ENCODE measurements at places on chromosomes 2 and 18.

DNA sequence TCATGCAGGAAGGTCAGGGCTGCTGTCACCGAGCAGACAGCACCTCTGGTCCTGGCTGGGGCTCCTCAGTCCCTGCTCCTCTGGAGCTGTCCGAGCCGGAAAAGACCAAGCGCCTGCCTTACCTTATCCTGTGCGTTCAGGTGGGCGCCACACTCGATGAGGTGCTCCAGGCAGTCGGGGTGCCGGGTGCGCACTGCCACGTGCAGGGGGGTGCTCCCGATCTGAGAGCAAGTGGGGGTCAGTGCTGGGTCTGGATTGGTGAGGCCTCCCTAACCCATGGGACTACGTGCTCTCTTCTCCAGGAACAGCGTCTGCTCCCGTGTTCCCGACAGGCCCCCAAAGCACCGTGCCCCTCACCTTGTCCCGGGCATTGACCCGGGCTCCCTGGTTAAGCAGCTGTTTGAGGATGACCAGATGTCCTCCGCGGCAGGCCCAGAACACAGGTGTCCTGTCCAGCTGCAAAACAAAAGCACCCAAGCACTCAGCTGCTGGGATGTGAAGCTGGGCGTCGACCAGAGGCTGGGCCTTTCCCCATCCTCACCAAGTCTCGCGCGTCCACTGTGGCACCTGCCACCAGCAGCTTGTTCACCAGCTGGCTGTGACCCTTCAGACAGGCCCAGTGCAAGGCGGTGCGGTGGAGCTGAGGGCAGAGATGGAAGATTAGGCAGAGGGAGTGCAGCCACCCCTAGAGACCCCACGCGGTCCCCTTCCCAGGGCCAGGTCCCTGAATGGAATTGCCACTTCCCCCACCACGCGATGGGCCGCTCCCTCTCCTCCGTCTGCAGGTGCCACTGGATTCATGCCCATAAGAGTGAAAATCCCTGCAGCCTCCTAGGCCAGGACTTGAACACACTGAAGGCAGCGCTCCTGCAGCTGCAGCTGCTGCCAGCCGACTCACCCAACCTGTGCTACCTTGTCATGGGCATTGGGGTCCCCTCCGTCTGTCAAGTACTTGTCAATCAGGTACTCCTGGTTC lies 3.7 kb downstream of the ANKRD23 start:
- DNase-seq: no peak

- no peak for DNase-seq
Measured at GRCh38 chr2:196234672-196235071, 63.3 kb upstream of the STK17B start.

DNA sequence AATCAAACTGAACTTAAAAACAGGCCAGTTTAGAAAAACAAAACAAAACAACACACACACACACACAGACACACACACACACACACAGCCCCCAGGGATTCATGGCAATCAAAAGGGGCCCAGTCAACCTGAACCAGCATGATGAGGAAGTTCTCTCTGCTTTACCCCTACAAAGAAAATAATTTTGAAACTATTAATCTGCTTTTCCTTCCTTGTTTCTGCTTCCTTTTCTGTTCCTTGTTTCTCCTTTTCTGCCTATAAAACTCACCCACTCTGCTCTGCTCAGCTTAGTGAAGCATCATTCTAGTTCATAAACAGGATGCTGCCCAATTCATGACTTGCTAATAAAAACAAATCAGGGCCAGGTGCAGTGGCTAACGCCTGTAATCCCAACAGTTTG lies 203.1 kb downstream of the RAB3GAP1 start:
- DNase-seq: no peak

GRCh38 chr2:68458981-68459380 lies 8.1 kb downstream of the FBXO48 start:
- DNase-seq: no peak

DNA sequence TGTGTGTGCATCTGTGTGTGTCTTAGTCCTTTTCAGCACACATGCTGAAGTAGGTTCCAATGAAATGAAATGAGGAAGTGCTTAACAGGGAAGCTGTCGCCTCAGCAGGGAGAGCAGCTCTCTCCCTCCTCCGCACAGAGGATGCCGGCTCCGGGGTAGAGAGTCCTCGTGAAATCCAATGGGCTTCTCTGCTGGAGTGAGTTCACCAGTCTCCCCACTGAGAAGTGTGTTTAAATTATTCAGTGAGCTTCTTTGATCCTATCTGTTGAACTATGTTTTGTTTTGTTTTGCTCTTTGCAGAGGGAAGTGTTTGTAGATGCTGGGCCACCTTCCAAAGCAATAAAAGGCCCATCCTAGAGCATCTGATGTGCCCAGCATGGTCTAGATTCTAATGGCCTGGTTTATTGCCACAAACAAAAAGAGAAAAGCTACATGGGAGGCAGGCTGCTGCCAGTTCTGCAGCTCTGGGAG lies 6.7 kb downstream of the PPP1R7 start:
- peak; percentile 30 for DNase-seq

GRCh38 chr18:35024965-35025364 lies 16.2 kb upstream of the MAPRE2 start:
- no peak for DNase-seq

Measured in NCI-H1092 (cell line).